Osteocyte (in vitro differentiated cells): ENCODE measurements at places on chromosomes 11 and 22. TPM values are rescaled to one million over a fixed set of nuclear protein-coding genes. Genes with fewer than 3 reads are reported as not detected.

Gene NEFH
- 0.62 and 1.4 TPM in 2 replicates for total RNA-seq

Gene CCDC89
- not detected in 2 replicates for total RNA-seq

Gene MOV10L1
- 0.97 and 1.4 TPM in 2 replicates for total RNA-seq

Gene SLC22A6
- total RNA-seq = not detected in 2 replicates

Gene KRTAP5-11
- total RNA-seq = not detected in 2 replicates

Gene APLNR
- not detected in 2 replicates for total RNA-seq

Gene C11orf21
- 0.16 TPM in 1 of 2 replicates, not detected in the other for total RNA-seq

GRCh38 chr11:84828616-84829015, 798.5 kb downstream of the DLG2 start:
- H3K27me3 ChIP-seq = peaks cover 4% of the 10 kb centered on the region
- H3K27ac ChIP-seq = no peak overlapping the region
- H3K4me3 ChIP-seq = no peak overlapping the region
- DNase-seq = no peak
- no peaks in the 10 kb centered on the region for H3K36me3 ChIP-seq

DNA sequence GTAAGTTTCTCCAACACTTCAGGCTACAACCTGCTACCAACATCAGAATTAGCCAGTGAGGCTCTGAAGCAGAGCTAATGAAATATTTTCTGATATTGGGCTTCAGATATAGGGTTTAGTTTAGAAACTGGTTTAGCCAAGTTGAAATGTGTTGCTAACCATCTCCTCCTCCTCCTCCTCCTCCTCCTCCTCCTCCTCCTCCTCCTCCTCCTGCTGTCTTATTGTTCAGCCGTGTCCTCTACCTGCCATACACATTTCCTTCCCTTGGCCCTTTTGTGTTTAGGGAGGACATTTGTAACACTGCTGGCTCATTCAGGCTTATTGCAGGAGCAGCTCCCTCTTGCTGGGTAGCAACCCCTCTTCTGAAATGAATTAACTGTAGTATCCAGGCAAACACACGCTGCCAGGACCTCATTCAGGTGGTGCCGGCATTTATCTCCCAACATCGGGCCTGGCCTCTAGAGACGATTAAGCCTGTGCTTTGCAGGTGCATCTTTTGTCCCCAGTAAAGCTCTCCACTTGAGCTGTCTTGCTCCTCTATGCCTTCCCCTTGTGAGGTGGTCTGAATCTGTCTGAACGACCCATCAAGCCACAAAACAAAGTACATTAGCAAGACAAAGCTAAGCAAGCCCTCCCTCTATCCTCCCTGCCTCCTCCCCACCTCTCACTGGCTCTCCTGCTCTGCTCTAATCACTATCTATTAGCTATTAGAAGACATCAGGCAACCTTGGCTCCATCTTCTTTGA, 82.9 kb downstream of the KCNJ1 start:
- no peak overlapping the region for H3K4me3 ChIP-seq
- no peak overlapping the region for H3K27ac ChIP-seq
- peaks cover 24% of the 10 kb centered on the region for H3K36me3 ChIP-seq
- H3K4me1 ChIP-seq = peaks cover 32% of the 10 kb centered on the region
- DNase-seq = no peak

- H3K4me3 ChIP-seq = no peak overlapping the region
- no peaks in the 10 kb centered on the region for H3K4me1 ChIP-seq
- H3K36me3 ChIP-seq = no peaks in the 10 kb centered on the region
- DNase-seq = no peak
- H3K27ac ChIP-seq = no peak overlapping the region
These were observed 493.5 kb downstream of the DLG2 start for GRCh38 chr11:85133636-85134035.

DNA sequence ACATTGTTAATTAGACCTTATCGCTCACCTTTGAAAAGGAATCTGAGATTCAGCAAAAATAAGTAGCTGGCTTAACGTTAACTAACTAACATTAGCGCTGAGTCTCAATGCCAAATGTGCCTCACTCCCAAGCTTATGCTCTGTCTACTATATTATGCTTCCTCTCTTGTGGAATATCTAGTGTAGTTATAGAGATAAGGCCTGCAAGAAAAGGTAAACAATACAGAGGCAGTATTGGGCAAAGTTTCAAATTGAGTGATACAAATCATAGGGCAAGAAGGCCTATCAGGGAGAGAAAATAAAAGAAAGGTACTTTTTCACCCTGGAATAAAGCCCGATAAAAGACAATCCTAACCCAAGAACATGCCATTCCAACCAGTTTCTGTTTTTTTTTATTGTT, 61.6 kb upstream of the SLC17A6 start:
- H3K36me3 ChIP-seq = no peaks in the 10 kb centered on the region
- no peak for DNase-seq
- H3K4me3 ChIP-seq = no peak overlapping the region
- H3K27me3 ChIP-seq = no peaks in the 10 kb centered on the region

DNA sequence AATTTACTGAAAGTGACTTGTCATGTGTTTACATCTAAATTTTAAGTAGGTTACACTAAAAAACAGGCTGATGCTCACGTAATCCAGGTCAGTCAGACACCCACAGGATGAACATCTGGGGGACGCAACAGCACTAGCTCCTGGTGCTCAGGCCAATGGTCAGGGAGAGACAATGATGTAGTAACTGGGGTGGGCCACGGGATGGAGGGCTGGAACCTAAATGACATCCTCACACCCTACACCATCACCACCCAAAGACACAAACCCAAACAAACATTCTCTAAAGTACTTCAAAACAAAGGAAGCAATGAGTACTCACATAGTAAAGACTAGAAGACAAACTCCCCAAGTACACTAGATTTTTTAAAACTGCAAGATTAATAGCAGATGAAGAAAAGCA, 53.5 kb upstream of the SLC25A1 start:
- no peak overlapping the region for H3K4me3 ChIP-seq
- no peaks in the 10 kb centered on the region for H3K4me1 ChIP-seq
- DNase-seq = no peak

DNA sequence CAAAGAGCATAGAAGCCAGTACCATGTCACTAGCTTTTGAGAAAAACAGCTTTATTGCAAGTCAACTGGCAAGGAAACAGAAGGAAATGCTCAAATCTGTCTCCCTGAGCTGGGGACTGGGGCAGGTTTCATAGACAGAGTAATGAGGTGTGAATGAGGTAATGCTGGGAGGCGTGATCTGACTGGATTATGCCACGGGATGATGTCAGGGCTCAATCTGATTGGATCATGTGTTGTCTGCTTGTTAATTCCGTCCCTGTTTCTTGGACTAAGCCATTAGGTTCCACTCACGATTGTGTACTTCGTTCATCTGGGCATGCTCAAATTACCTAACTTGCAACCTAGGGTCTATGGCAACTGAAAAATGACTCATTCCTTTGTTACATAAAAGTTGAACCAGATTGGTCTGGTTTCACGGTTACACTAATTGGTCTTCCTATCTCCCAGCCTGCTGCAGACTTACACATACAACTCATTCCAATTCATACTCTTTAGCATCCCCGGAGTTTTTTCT, 20.2 kb upstream of the OR10A5 start:
- peaks cover 6% of the 10 kb centered on the region for H3K27me3 ChIP-seq
- peaks cover under 1% of the 10 kb centered on the region for H3K36me3 ChIP-seq
- no peaks in the 10 kb centered on the region for H3K4me1 ChIP-seq
- H3K27ac ChIP-seq = no peak overlapping the region
- no peak for DNase-seq

DNA sequence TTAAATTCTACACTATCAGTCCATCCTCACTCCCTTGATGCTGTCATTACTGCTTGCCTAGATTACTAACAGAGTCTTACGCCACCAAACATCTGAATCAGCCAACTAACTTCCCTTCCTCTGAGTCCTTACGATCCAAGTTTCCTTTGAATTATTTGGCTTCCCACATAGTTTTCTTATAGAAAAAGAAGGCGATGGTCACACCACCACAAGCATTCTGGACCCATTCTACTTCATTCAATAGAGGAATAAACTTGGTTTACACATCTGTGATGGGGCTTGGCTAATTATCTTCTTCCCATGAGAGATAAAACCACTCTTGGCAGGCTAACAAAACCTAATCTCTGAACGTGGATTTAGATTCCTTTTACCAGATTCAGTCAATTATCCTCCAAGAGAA, 35.0 kb downstream of the INTS4 start:
- H3K27ac ChIP-seq = no peak overlapping the region
- no peak overlapping the region for H3K4me3 ChIP-seq
- no peaks in the 10 kb centered on the region for H3K27me3 ChIP-seq
- peaks cover 25% of the 10 kb centered on the region for H3K36me3 ChIP-seq
- no peak for DNase-seq
- H3K4me1 ChIP-seq = no peaks in the 10 kb centered on the region

- no peak overlapping the region for H3K27ac ChIP-seq
- no peaks in the 10 kb centered on the region for H3K4me1 ChIP-seq
- H3K27me3 ChIP-seq = peaks cover 25% of the 10 kb centered on the region
- no peak overlapping the region for H3K4me3 ChIP-seq
- peak; percentile 48 for DNase-seq
These were observed 33.0 kb upstream of the RIC3 start for GRCh38 chr11:8201644-8202365.

- no peak overlapping the region for H3K4me3 ChIP-seq
- no peaks in the 10 kb centered on the region for H3K4me1 ChIP-seq
- DNase-seq = peak; percentile 63
These were observed 62.5 kb downstream of the SMIM38 start for GRCh38 chr11:69218271-69218682.

DNA sequence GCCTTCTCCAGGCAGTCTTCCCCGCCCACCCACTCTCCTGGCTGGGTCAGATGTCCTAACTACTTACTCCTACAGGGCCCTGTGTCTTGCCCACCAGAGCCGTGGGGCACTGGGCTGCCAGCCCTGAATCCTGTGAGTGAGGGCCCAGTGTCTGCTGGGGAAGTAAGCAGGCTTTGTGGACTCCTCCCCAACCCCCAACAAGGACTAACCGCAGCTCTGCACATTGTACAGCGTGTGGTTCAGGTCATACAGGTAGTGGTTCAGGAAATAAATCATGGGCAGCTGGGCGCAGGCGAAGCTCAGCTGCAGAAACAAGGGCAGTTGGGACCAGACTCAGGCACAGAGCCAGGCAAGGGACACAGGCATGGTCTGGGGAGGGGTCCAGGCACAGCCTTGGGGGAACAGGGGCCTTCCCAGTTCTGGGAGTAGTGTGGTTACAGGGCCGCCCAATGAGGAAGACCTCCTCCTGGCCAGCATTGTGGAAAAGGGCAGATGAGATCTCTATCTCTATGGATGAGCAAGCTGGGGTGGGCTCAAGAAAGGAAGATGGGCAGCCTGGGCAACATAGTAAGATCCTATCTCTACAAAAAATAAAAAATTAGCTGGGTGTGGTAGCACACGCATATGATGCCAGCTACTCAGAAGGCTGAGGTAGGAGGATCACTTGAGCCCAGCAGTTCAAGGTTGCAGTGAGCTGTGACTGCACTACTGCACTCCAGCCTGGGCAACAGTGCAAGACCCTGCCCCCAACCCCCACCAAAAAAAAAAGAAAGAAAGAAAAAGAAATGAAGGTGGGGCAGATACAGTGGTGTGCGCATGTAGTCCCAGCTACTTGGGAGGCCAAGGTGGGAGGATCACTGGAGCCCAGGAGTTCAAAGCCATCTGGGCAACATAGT, 5.5 kb downstream of the UNC93B1 start:
- H3K27me3 ChIP-seq = no peaks in the 10 kb centered on the region
- peaks cover 11% of the 10 kb centered on the region for H3K4me1 ChIP-seq
- no peak for DNase-seq
- H3K27ac ChIP-seq = no peak overlapping the region

GRCh38 chr11:82465481-82465880, 268.2 kb downstream of the FAM181B start:
- H3K4me3 ChIP-seq = no peak overlapping the region
- H3K4me1 ChIP-seq = no peaks in the 10 kb centered on the region
- no peak for DNase-seq
- no peaks in the 10 kb centered on the region for H3K36me3 ChIP-seq

GRCh38 chr11:125930076-125930450, 15.8 kb upstream of the VSIG10L2 start:
- DNase-seq = peak; percentile 67
- no peak overlapping the region for H3K27ac ChIP-seq
- no peak overlapping the region for H3K4me3 ChIP-seq

GRCh38 chr11:83728281-83728680, 442.1 kb upstream of the CCDC90B start:
- no peak overlapping the region for H3K4me3 ChIP-seq
- no peak overlapping the region for H3K27ac ChIP-seq
- H3K27me3 ChIP-seq = peaks cover 26% of the 10 kb centered on the region
- DNase-seq = no peak

- H3K27me3 ChIP-seq = peaks cover 29% of the 10 kb centered on the region
- no peak for DNase-seq
- H3K36me3 ChIP-seq = no peaks in the 10 kb centered on the region
- H3K4me3 ChIP-seq = no peak overlapping the region
These were observed 2.5 kb downstream of the LARGE2 start for GRCh38 chr11:45924927-45925326.

DNA sequence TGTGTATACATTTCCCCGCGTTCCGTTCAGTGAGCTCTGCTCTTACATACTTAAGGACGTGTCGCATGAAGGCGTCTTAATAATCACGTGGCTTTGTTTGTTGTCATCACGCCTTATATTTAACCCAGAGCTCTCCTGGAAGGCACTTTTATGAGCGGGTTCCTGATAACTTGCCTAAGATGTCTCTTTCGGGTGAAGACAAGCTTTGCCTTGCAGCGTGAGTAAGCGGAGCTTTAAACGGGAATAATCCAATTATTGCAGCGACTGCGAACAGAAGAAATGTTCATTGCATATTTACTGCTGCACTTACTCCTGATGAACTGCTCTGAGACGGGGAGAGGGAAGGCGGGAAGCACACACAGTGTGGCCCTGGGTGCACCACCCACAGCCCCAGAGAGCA, 1128.2 kb downstream of the BRD1 start:
- no peak overlapping the region for H3K4me3 ChIP-seq
- no peaks in the 10 kb centered on the region for H3K4me1 ChIP-seq
- H3K27me3 ChIP-seq = no peaks in the 10 kb centered on the region
- no peak overlapping the region for H3K27ac ChIP-seq
- no peak for DNase-seq
- no peaks in the 10 kb centered on the region for H3K36me3 ChIP-seq

GRCh38 chr22:36577019-36577418, 48.1 kb upstream of the EIF3D start:
- H3K27ac ChIP-seq = no peak overlapping the region
- H3K27me3 ChIP-seq = peaks cover 17% of the 10 kb centered on the region
- no peak overlapping the region for H3K4me3 ChIP-seq

DNA sequence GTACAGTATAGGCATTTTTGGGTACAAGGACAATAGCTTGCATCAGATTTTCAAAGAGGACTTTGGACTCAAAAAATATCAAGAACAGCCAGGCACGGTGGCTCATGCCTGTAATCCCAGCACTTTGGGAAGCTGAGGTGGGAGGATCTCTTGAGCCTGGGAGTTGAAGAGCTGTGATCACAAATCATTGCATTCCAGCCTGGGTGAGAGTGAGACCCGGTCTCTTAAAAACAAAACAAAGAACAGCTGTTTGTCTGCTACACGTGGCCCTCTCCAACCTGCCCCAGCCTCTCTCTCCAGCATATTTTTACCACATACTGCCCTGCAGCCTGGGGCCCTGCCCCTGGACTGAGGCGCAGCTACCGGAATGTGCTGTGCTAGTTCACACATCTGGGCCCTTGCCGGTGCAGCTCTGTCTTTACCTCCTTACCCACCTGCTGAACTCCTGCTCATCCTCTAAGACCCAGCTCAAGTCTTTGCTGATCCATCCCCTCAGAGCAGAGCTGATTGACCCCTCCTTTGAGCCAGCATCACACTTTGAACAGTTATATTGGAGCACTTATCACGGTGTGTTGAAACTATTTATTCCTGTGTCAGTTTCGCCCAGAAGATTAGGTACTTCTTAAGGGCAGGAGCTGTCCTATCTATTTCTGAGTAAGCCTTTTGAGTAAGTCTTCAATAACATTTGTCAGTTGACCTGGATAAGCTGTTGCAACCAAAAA, 29.4 kb downstream of the GRIK4 start:
- no peaks in the 10 kb centered on the region for H3K36me3 ChIP-seq
- peaks cover 7% of the 10 kb centered on the region for H3K4me1 ChIP-seq
- DNase-seq = no peak
- H3K4me3 ChIP-seq = no peak overlapping the region
